T-helper 1 cell (primary cell): ENCODE measurements at places on chromosomes 4 and X.

DNA sequence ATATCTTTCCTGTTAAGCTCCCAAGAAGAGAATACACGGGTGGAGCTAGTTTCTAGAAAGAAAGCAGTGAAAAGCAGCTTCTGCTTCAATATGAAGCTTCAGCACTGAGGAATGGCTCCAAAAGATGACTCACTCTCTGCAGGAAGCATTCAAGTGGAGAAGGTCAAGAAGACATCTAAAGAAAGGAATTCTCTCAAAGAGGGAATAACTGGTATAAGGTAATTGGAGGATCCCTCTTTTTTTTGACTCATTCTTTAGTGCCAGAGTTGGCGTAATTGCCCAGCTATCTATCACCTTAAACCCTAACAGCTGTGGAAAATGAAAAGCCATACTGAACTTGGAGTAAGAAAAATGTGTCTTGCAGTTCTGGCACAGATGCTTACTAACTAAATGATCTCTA is 3.5 kb downstream of the EDA2R start:
- no peak for DNase-seq

DNA sequence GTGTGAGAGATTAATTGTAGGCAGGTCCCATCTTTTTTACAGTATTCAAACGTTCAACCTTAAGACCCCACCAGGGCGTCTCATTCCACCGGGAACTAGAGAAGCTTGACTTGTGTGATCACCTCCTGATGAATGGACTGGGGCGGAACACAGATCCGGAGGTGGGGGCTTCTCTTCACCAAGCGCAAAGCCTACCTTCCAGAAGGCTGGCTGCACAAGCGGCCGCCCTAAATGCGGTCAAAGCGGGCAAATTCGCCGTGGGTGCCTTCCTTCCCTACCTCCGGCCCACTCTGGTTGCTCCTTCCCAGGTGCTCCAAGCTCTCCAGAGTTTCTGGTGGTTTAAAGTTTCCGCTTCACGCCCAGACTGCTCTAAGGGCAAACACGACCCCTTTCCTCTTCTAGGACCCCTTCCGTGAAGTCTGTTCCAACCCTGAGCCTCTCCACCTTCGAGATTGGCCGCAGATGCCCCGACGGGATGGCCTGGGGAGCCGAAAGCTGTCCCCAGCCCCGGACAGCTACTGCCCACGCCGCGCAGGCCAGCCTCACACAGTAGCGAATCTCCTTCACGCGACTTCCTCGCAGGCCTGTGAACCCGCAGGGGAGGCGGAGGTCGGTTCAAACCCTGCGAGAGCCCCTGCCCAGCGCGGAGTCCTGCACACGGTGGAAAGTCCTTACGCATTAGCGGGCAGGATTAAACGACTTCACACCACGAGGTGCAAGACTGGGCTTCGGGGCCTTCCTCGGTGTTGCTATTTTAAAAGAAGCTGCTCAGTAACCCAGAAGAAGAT is 1.6 kb upstream of the WWC2 start:
- no peak for DNase-seq

DNA sequence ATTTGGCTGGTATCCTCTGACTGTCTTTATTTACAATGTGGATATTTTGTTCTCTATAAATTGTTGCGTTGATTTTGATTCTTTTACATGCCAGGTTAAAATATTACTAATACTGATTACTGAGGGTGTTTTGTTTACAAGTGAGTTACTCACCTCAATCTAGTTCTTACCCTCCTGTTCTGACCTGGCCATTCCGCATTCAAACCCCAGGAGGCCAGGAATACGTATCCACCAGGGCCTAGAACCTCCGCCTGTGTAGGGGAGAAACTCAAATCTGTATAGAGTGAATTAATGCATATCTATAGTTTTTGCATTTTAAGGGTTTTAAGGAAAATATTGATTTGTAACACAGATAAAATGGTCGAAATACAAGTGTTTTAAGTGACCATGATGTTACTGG is 2.6 kb upstream of the ZFP42 start:
- DNase-seq, result no peak

DNA sequence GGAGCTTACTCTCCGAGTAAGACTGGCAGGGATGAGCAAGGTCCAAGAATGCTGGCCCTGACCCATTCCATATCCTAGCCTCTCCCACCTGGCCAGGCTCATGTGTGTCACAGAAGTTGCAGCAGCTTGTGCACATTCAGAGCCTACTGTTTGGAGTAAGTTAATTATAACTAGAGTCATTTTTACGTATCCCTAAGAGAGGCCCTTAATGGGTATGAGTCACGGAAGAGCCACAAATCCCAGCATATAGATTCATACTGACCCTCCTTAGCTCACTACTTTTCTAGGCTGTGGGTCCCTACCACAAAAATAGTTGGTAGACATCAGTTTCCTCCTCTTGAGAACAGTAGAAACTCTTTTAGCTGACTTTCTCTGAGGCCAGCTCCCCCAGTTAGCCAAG is 118.3 kb upstream of the FRG1 start:
- DNase-seq, result no peak

DNA sequence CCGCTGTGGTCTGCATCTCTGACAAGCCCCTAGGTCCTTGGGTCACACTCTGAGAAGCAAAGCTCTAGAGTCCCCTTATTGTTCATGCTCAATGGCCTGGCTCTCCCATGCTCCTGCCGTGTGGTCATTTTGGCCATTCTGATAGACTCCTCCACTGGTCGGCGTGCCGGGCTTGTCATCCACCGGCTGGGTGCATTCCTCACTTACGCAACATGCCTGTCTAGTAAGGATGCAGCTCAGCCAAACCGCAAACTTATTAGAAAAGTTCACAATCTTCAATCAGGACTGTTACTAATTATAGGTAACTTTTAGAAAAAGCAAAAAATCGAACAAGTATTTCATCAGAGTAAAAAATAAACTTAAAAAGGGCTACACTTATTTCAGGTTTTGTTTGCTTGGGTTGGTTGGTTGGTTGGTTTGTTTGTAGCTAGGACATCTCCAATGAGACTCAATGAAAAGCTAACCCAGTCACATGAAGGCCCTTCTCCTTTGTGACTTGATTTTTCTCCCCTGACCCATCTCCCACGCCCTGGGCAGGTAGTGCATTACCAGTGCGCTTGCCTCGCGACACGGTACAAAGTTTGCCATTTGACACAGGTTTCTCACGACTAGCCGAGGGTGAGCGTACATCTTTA is 41.0 kb downstream of the IRF2 start:
- DNase-seq, result no peak

GRCh38 chrX:52870046-52870445 is 2.2 kb upstream of the XAGE3 start:
- DNase-seq, result no peak

GRCh38 chr4:156503119-156503518 is 468.5 kb downstream of the PDGFC start:
- DNase-seq, result no peak

DNA sequence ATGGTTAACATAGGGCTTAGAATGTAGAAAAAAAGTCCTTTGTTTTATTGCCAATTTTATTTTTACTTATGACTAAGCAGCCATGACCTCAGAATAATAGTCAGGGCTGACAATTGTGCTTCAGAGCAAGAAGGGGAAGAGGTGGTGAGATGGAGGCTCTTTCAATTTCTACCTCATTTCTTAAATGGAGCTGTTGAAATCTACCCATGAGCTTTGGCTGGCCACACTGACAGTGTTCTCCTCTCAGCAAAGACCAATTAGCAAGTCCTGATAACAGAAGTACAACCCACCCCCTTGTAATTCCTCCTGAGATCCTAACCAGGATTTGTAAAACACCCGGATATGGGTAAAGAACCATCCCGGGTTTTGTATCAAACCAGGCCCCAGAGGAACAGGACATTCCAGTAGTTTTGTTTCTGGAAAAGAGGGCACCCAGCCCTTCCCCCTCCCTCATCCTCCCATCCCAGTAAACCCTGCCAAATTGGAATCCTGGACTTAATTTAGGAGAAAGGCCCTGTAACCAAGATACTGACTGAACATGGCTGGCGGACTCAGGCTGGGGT is at the start of gene HEPH:
HEPH (plus strand) TSS at position 399 of the 563 bp plus-strand sequence. CDS start 6,324 bp downstream, outside the sequence.
- no peak for DNase-seq

GRCh38 chr4:156886481-156886880 is 85.1 kb downstream of the PDGFC start:
- no peak for DNase-seq

- no peak for DNase-seq
Observed at GRCh38 chr4:97590266-97590665, 553.0 kb downstream of the STPG2 start.

DNA sequence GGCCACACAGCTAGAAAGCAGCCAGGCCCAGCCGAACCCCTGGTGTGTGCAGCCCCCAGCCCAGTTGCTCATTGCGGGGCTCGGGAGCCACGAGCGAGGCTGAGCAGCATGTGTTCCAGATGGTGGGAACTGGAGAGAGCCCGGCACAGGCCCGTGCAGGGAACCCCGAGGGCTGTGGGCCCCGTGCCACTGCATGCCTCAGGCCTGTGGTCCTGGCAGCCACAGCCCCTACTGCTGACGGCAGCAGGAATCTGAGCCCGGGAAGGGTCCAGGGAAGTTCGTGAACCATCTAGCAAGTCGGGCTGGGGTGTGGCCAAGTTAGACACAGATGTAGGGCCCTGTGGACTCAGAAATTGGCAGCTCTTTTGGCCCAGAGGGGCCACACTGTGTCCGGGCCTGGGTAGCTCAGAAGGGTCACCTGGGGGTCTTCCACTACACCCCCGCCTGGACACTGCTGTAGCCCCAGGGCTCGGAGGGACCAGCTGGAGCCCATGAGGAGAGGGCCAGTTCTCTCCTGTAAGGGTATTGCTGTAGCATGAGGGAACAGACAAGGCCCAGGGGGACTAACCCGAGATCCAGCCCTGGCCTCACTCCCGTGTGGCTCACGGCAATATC is 12.1 kb downstream of the HTRA3 start:
- DNase-seq, result no peak

GRCh38 chr4:94581766-94582165 is 130.0 kb downstream of the PDLIM5 start:
- no peak for DNase-seq
